ENCODE measurements at places on chromosomes 11 and 22.

DNA sequence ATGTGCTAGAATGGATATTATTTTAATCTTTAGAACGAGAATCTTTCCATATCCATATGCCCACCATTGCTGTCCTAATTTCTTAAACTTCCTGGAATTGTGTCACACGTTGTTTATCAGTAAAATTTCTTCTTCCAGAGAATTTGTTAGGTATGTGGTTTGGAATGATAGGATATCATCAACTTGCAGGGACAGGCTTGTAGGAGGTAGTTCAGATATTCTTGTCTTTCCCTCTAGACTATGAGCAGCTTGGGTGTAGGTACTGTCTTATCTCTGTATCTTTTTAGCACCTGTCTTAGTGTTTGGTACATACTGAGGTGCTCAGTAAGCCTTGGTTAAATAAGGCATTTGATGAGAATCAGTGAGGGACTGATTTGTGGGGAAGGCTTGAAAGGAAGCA, 3.4 kb downstream of the CTNND1 start:
- DNase-seq, result no peak

DNA sequence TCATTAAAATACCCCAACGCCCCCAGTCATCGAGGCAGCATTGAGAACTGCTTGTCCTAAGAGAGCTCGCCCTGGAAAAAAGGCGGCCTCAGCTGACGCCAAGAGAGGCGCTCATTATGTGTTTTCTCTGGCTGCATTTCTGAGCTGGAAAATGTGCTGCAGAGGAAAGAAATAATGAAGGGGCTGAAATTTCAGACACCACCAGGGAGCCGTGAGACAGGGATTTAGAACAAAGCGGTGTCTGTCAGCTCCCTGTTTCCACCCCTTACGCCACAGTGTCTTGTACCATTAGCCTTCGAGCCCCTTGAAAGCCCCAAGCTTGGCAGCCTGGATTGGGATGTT, 14.4 kb downstream of the USH1C start:
- DNase-seq, result no peak

DNA sequence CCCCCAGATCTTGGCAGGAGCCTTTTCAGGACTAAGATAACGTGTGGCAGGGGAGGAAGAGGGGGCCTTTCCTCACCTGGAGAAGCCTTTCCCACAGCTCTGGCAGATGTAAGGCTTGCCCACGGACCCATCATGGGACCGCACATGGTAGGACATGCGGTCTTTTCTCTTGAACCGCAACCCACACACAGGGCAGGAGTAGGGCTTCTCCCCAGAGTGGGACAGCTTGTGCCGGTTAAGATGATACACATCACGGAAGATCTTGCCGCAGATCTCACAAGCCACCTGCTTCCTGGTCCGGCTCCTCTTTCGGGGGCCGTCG, 1.9 kb downstream of the PATZ1 start:
- DNase-seq, result no peak

DNA sequence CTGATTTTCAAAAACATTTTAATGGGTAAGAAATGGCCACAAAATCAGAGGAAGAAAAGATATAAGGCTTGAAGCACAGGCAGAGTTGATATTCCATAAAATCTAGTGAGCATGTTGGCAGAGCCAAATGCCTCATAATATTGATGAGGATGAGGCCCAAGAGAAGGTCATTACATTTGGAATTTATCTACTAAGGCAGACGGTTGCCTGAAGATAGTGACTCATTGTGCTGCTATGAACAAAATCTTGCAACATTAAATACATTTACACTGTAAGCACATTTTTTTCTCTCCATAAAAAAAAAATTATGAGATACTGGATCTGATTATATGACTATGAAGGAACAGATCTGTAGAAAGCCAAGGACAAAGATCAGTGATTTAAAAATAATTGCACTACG, 881.4 kb upstream of the CHORDC1 start:
- no peak for DNase-seq

DNA sequence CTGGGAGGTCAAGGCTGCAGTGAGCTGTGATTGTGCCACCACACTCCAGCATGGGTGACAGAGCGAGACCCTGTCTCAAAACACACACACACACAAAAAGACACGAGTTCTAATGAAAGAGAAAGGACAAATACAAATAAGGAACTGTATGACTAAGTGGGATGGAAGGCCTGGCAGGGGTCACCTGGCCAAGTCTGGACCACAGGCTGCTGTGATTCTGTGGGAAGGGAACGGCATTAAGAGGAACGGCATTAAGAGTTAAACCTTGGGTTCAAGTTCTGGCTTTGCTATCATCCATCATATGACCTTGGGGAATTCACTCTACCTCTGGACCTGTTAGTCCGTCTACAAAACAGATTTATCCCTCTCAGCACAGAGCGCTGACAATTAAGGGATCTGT, 47.7 kb downstream of the LRFN4 start:
- no peak for DNase-seq

DNA sequence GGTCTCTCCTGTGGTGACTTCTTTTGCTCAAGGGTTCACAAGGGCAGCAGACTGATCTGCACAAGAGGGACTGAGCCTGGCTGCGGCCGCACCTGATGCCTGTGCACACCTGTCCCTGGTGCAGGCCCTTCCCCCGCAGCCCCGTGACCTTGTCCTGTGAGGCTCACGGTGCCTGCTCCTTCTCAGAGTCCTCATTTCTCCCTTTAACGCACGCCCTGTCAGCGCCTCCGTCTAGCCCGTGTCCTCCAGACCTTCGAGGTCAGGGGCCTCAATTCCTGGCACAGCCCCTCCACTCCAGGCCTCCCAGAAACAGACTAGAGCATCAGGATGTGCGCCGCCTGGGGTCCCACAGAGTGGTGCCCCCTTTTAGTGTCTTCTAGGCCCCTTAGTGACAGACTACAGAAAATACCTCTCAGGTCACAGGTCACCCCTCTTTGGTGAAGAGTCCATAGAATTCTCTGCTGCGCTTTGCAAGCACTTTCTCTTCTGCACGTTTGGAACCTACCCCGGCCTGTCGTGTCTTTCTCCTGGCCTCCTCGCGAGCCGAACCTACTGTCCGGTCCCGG, 1.0 kb upstream of the DRD4 start:
- no peak for DNase-seq

- DNase-seq, result no peak
Measured at GRCh38 chr22:35039625-35040024, 26.3 kb upstream of the ISX start.

GRCh38 chr11:13288375-13289029, 10.9 kb downstream of the BMAL1 start:
- no peak for DNase-seq

GRCh38 chr11:110279881-110280280, 16.5 kb downstream of the RDX start:
- no peak for DNase-seq

DNA sequence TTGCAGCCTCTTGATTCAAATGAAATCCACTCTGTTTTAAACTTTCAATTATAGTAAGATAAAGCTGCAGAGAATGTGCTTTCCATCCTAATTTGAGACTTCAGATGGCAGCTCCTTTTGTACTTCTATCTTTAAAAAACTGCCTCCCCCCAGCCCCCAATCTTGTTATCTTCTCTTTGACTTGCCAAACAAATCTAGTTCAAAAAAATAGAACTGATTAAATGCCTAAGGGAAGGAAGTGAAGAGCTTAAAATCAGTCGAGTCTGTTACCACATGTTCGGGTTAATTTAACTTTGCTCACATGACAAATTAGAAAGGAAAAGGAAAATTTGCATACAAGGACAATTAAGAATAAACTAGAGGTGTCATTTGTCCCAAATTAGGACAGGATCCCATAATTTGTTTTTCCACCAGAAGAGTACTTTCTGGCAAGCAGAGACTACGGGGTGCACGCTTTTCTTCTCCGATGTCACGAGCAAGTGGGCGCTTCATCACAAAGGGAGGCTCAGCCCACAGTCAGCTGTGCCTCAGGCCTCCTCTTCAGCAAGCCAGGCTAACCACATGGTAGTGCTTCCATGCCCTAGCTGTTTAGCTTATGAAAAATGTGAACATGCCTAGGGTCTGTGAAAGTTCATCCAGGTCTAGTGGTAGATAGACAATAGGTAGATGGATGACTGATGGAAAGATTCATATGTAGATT, 69.0 kb upstream of the LDLRAD3 start:
- no peak for DNase-seq
